Large intestine (tissue), 12 donors: ENCODE measurements at places on chromosomes 3 and 15.
A peak's percentile ranks its signal among the peaks of the same experiment; 100 is the strongest.

DNA sequence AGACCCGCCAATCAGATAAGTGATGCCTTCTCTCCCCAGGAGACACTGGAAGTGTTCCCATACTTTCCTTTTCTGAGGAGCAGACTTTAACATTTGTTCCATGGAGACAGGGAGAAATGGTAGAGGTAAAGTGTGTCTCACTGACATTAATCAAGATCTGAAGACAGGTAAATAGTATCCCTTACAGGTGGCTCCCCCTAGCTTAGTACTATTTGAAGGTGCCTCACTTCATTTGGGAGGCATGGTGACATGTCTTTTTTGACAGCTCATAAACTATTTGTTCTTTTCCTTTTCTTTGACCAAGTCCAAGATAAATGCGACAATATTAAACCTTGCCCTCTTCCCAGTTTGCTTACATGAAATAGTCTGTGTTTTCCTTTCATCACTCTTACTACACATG, 485.6 kb upstream of the IL12A start:
- no peak for DNase-seq

GRCh38 chr15:47294765-47295259, 422.5 kb upstream of the SEMA6D start:
- DNase-seq, result no peak

DNA sequence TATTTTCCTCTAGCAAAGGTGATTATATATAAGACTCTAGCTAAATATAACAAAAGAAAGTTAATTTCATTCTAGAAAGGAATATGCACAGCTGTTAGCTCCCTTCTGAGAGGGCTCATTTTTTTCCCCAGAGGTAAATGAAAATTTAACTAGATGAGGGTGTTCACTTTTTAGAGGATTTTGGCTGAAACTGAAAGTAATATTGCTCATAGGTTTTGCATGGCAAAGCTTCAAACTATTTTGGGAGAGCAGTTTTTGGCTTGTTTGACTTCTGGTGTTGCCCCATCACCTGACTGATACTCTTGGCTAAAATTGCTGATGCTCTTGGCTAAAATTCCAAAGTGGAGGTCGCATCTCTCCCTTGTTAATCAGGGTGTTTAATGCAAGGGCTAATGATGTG, 311.9 kb downstream of the EDEM1 start:
- no peak for DNase-seq

DNA sequence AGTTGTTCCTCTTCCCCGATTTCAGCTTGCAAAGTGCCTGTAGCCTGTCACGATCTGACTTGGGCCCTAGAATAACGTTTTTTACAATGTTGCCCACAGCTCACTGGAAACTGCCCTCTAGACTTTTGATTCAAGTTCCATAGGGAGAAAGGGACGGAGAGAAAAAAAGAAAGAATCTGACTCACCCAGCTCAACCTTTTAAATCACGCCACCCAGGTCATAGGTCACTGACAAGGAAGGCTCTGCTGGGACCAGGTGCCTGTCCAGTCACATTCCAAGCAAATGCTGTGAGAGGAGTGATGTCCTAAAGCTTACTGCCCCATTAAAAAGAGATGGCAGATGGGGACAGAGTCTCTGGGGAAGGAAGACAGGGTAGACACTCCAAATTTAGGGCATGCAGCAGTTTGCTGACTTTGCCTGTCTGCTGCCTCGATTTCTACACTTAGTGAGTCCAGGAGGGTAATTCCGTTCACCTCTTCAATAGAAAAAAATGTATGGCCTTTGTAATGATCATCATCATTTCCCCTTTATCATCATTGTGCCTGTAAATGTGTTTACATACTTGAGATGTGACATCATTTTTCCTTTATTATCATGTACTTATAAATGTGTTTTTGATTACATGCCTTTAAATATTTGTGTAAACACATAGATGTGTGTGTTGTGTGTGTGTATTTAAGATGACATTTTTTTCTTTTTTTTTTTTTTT, 8.4 kb upstream of the MYO1E start:
- peak; percentile 60 for DNase-seq

- no peak for DNase-seq
Observed at GRCh38 chr3:29677421-29677820, 396.6 kb downstream of the RBMS3 start.
